ENCODE measurements at places on chromosomes 3 and 15.

DNA sequence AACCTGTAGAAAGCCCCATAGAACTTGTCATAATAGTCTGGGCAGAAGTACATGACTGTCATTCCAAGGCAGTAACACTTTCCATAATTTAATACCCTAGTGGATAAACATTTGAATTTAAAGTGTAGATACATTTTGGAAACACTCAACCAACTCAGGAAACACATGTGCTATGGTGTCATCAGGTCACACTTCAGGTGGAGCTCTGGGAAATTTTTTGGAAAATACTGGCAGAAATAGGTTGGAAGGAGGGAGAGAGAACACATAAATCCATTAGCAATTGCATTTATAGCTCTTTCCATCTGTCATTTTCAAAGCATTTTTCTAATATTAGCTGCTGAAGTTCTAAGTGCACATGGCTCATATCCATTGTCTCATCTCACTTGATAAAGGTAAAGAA lies 135.7 kb downstream of the MEIS2 start:
- DNase-seq: no peak

GRCh38 chr3:11899826-11900225 lies 53.1 kb upstream of the TAMM41 start:
- no peak for DNase-seq

DNA sequence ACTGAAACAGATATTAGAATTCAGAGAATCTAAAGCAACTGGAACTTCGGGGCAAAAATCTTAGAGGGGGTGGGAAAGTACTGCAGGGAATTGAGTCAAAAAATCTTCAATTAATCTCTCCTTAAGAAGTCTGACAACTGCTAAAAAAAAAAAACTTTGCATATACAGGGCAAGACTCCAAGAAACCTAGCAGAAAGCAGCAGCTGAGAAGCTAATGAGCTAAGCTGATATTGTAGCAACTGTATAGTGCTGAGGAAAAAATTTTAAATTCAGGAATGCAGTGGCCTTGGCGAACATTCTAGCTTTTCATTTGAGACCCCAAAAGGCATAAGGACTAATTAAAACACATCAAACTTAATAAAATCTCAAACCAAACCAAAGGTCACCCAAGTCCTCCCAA lies 113.6 kb downstream of the SCAPER start:
- no peak for DNase-seq

DNA sequence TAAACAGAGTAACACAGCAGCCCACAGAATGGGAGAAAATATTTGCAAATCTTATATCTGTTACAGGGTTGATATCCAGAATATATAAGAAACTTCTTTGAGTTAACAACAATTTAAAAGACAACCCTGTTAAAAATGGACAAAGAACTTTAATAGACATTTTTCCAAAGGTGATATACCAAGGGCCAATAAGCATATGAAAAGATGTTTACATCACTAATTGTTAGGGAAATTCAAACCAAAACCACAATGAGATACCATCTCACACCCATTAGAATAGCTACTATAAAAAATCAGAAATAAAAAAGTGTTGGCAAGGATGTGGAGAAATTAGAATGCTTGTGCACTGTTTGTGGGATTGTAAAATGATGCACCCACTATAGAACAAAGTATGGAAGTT lies 110.8 kb downstream of the SPATA16 start:
- no peak for DNase-seq

- no peak for DNase-seq
These were observed 212.9 kb upstream of the CMC1 start for GRCh38 chr3:28028554-28028953.

GRCh38 chr3:11878837-11879236 lies 32.2 kb upstream of the TAMM41 start:
- no peak for DNase-seq

DNA sequence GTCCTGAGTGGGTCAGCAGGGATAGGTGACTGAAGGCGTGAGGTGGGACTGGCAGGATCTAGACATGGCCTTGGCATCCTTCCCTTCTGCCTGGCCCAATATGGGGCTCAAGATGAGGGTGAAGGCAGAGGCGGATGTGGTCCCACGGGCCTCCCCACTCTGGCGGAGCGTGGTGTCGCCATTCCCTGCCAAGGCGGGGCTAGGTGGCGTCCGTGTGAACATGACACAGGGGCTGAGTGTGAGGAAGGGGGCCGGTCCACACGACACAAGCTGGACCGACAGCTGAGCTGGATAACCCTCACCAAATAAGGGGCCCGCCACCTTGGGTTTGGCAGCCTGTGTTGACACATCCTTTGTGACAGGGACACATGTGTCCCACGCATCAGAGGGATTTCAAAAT lies 43.1 kb downstream of the ZNF710 start:
- no peak for DNase-seq

- no peak for DNase-seq
These were observed 53.7 kb upstream of the FAM174B start for GRCh38 chr15:92709110-92709790.

DNA sequence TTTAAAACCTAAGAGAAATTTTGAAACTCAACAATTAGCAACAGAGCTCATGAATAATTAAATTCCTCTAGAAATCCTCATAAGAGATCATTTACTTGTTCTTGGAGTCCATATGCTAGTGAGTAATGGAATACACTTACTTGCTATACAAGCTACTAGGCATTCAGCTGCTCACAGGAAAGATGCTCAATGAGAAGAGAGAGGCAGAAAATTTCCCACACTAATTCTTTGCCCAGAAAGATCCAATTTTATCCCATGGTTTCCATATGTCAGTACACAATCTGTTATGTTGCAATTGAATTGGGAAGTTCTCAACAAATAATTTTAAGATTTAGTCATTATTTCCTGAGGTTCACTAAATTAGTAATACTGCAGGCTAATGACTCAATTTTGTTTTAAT lies 310.4 kb downstream of the RYR3 start:
- DNase-seq: no peak

DNA sequence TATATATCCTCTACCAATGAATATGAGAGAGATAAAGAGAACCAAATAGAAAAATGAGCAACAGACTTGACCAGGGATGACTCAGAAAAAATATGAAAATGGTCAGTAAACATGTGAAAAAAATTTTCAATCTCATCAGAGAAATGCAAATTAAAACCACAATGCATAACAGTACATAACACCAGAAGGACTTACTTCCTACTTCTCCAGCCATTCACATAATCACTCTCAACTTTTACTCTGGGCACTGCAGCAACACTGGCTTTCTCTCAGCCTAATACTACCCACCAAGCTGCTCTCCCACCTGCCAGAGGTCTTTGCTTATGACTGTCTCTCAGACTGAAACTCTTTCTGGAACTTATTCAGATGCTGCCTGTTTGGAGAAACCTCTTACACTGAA lies 49.4 kb downstream of the DPH6 start:
- no peak for DNase-seq

GRCh38 chr3:156341831-156342416 lies 213.0 kb downstream of the SSR3 start:
- DNase-seq: no peak

DNA sequence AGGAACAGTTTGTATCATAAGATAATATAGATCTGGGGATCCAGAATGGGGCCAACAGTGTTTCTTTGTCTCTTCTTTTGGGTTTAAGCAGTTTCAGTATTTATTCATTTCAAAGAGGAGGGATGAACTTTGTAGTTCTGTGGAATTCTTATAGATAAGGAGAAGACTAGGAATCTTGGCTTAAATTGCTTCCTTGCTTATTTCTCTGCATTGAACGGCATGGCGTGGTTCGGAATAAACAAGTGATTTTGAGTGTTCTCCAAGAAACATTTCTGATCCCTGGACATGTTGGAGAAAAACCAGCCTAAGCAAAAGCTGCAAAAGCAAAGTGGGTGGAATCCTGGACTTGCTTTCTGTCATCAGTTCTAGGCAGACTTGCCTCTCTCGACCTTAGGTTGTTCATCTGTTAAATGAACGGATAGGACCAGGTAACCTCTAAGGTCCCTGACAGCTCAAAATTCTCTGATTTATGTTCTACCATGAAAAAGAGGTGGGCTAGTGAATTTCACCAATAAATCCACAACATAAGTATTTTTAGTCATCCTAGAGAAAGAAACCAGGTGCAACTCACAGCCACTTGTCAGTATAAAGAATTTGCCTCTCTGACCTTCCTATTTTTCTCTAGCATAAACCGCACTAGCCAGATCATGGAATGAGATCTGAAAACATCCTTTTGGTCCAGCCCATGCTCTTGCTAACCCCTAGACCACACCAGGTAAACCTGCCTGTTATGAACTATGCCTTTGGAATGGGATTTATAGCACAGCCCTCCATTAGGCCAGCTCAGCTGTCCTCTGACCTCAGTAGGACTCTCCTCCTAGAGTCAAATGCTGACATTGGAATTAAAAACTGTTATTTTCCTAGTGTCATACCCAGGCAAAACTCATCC lies 78.8 kb downstream of the CLDN11 start:
- DNase-seq: no peak

- DNase-seq: no peak
These were observed 472.6 kb upstream of the NECTIN3 start for GRCh38 chr3:110598847-110599490.

DNA sequence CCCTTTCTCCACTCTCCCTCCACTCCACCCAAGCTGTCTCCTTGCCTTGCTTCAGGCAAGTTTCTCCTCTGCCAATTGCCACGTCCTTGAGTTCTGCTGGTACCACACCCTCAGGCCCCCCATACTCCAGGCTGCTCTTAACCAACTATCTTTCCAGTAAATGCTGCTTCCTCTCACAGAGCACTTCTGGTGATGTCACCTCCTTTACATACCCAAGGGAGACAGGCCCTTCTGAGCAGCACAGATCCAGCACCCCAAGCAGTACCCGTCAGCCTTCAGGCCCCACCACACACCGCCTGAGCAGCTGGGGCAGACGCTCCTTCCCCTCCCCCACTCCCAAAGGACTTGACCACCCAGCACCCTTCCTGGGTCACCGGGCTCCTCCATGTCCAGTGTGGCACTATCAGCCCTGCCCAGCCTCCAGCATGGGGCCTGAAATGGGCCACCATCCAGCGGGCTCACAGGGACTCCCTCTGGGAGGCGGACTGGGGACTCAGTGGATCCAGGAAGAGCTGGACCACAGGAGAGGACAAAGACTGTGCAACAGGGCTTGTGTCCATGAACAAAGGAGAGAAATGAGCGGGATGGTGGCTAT lies 50.2 kb downstream of the KLF15 start:
- no peak for DNase-seq

DNA sequence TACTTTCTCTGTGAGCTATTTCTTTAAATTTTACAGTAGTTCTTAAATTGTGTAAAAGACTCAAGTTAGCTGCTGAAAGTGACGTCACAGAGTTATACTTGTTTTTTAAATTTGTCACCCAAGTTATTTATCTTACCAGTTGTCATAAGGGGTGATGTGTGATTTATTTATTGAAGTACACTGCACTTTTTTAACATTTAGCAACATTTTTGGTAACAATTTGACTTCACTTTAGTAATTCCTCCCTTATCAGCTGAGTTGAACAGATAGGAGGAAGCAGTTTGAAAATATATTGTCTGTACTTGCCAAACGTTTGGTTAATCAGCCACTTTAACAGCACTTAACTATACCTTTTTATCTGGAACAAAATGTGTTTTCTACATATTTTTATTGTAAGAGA lies 3.8 kb downstream of the STT3B start:
- no peak for DNase-seq

DNA sequence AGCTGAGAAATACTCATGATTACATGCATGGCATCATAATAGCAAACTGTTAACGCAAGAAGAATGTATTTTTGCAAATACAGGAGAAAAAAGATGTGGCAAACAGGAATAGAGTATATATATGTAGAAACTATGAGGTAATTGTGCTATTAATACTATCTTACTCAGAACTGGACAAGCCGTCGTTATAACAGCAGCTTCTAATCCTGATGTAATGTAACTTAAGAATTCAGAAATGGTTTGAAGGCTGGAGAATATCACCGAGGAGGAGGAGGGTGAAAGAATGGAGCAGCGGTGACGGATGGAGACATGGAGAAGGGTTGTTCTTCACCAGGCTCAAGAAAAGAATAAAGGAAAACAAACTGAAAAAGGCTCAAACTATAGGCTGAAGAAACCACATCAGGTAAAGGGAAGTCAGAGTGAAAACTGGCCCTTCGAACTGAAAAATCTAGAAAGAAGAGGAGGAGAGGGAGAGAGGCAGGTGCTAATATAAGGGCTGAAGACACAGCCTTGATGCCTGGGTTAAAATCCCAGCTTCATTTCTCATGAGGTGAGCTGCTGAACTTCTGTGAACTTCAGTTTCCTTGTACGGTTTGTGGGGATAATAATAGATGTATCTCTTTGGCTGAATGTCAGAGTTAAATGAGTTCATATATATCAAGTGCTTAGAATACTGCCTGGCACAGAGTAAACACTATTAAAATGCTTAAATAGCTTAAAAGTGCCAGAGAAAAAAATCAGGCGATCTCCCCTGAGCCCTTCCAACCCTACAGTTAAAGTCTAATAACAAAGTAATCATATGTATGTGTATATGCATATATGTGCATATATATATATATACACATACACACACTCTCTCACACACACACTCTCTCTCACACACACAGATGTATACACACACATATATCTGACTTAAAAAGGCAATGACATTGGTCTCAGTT lies 43.9 kb downstream of the GOLIM4 start:
- DNase-seq: no peak

- DNase-seq: no peak
These were observed 227.7 kb downstream of the FOXP1 start for GRCh38 chr3:71355862-71356261.

- DNase-seq: no peak
These were observed 18.2 kb downstream of the HOMER2 start for GRCh38 chr15:82934100-82934880.

DNA sequence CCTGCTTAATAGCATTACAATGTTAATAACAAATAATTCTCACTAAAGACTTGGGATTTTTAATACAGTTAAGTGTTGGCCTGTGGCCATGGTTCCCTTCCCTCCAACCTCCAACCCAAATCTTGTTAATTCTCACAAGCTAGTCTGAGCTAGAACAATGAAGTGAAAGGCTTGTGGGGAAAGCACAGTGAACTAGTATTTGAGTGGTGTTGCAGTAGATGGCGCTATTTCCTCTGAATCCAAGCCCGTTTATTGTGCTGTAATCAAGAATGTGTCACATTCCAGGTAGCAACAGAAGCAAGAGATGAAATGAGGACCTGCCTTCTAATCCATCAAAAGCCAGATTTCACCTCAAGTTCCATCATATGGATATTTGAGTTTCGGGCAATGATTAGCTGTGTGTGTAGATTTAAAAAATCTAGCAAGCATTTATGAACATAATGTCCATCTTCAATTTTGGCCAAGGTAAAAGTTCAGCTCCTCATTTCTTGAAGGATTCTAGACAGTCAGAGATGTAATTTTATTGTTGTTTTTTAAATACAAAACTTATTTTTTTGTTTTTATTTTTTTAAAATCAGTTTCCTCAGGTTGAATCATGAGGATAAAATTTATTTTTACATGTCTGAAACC lies 160.7 kb downstream of the SQOR start:
- DNase-seq: no peak
